ENCODE measurements at places on chromosomes 12 and 14.

DNA sequence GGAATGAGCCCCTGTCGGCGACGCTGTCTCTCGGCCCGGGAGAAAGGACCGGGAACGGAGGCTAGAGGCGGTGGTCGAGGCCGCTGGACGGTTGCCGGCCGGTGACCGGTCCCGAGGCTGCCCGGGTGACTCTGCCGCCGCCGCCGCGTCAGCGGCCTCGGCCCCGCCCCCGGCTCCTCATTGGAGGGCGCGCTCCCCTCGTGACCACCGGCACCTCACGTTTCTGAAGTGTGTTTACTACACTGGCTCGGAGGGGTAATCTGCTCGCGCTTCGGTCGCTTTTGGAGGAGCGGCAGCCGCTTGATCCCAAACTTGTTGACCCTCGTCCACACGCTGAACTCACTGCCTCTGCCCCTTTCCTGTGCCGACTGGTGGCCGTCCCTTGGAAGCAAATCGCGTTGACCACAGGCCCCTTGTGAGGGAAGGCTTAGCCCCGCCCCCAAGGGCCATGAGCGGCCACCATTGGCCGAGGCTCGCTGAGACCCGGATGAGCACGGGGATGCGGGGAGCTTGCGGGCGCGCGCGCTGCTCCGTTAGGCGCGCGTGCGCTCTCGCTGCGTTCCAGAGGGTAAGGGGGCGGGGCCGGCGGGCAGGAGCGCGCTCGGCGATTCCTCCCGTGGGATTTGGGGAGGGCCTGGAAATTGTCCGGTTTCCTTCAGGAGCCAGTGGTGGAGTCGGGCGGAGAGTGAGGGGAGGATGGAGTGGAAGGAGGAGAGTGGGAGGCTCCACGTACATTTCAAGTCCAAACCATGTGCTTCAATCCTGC is at the start of gene CRY1:
Gene CRY1, minus strand, starts transcription at position 133 of the 766 bp plus-strand sequence. CDS start 588 bp downstream, outside the sequence.
- peak; percentile 95 for DNase-seq

DNA sequence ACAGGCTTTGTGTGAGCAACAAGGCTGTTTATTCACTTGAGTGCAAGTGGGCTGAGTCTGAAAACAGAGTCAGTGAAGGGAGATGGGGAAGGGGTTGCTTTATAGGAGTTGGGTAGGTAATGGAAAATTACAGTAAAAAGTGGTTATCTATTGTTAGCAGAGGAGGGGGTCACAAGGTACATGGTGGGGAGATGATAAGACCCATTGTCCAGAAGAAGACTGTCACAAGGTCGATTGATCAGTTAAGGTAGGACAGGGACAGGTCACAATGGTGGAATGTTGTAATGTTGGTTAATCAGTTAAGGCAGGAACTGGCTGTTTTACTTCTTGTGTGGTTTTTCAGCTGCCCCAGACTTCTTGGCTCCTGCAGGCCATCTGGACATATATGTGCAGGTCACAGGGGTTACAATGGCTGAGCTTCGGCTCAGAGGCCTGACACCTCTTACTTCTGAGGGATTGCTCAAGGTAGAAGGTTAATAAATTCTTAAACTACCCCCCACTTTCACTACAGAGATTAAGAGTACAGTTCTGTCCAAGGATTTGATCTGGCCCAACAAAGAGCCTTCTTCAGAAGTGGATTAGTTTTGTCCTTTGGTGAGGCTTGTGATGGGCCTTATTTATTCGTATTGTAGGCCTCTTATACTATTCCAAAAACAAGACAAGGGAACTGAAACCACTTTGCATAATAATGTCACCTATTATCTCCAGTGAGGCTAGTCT is 13.8 kb upstream of the DHRS4 start:
- DNase-seq, result no peak

DNA sequence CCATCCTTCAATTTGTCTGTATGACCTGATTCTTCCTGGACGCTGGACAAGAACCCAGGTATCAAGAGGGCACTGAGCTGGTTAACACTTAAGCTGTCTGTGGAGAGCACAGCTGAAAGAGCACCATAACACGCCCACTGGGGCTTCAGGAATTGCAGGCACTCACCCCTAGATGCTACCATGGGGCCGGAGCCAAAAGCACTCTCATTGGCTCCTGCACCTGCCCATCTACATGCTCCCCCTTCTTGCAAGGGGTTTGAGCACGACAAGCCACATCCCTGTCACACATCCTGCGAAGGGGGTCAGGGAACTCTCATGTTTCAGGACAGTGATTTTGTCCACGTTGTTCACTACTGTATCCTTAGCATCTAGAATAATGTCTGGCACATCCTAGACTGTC is 35.1 kb upstream of the TBC1D15 start:
- DNase-seq, result no peak

- no peak for DNase-seq
Observed at GRCh38 chr12:85279449-85280164, 413 bp upstream of the ALX1 start.

GRCh38 chr12:219891-220352 is 6.0 kb upstream of the SLC6A12 start:
- peak; percentile 59 for DNase-seq

- no peak for DNase-seq
Observed at GRCh38 chr14:54652605-54653052, 85.7 kb downstream of the SAMD4A start.

DNA sequence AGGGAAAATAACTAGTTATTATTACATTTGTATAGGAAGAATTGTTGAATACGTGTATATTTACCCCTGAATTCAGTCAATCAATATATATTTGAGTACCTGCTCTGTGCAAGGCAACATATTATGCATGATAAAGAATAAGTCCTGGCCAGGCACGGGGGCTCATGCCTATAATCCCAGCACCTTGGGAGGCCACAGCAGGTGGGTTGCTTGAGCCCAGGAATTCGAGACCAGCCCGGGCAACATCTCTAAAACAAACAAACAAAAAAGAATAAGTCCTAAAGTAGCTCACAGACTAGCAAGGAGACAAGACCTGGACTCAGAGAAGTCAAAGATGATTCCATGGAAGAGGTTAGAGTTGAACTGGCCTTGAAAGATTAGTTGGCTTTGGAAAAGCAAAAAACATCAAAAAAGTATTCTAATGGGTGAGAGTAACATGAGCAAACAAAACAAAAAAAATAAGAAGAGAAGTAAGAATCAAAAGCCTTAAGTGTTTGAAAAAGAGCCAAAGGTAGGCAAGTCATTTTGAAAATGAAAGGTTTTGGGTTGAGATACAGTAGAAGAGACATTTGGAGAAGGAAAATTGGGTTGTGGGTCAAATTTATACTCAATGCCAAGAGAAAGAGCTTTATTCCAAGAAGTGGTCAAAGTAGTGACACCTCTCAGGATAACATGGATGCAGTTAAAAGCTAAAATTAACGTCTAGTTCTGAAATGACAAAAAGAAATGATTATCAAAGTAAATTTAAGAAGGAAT is 115.2 kb upstream of the BCAT1 start:
- no peak for DNase-seq

- no peak for DNase-seq
Observed at GRCh38 chr12:70507442-70507841, 129.8 kb downstream of the PTPRB start.

GRCh38 chr12:52318241-52318990 is 2.8 kb downstream of the KRT83 start:
- no peak for DNase-seq

DNA sequence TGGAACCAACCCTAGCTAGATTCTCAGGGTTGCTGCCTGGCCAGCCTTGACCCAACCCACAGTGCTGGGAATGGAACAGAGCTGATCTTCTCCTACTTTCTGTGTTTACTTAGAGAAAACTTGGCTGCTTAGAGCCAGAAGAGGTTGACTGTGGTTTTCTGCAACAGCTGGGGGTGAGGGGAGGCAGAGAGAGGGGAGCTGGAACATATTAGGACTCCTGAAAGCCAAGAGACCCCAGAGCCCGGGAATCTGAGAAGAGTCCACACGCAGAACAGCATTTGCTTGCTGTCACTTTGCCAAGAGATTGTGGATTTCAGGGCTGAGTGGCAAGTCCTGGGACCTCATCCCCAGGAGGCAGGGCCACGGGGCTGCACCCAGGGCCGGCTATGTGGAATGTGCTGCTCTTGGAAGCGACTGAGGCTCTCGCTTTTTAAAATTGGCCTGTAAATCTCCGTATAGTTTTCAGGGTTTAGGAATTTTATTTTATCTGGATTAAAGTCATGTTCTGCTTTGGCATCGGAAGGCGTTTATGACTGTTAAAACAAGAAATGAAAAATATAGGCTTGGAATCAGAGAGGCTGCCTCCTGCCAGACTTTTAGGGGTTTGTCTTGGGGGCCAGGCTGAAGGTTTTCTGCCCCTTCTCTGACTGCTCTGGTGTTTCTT is 22.3 kb upstream of the MED13L start:
- DNase-seq, result no peak

GRCh38 chr12:75553398-75553797 is 42.0 kb upstream of the KRR1 start:
- no peak for DNase-seq

GRCh38 chr12:112130441-112130998 is 5.2 kb downstream of the TRAFD1 start:
- DNase-seq, result no peak

DNA sequence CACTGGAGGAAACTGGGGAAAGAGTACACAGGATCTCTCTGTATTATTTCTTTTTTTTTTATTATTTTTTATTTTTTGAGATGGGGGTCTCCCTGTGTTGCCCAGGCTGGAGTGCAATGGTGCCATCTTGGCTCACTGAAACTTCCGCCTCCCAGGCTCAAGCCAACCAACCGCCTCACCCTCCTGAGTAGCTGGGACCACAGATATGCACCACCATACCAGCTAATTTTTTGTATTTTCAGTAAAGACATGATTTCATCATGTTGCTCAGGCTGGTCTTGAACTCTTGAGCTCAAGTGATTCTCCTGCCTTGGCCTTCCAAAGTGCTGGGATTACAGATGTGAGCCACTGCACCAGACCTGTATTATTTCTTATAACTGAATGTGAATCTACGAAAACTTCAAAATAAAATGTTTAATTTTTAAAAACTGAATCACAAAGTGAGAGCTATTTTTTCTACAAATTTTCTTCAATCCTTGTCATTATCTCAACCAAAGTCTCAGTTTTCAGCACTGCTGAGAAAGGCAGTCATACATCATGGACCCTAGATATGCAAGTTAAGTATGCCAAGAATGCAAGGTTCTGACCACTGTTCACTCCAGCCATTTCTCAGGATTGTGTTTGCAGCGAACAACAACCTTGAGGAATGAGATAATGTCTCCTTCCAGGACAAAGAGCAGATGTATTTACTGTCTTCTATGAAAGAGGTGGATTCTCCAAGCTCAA is 2.4 kb downstream of the EAPP start:
- DNase-seq, result no peak

- no peak for DNase-seq
Observed at GRCh38 chr14:34233619-34234018, 228.4 kb downstream of the SPTSSA start.

DNA sequence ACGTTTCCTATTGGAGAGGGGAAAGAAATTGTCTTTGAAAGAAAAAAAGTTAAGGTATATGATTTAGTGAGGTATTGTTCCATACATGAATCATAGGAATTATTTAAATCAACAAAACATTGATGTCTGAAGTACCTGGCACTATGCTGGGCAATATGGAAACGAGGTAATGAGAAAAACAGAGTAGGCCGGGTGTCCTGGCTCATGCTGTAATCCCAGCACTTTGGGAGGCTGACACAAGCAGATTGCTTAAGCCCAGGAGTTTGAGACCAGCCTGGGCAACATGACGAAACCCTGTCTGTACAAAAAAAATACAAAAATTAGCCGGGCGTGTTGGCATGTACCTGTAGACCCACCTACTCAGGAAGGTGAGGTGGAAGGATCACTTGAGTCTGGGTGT is 45.9 kb downstream of the AEBP2 start:
- no peak for DNase-seq

- no peak for DNase-seq
Observed at GRCh38 chr14:100778951-100779690, 46.8 kb upstream of the MEG3 start.

DNA sequence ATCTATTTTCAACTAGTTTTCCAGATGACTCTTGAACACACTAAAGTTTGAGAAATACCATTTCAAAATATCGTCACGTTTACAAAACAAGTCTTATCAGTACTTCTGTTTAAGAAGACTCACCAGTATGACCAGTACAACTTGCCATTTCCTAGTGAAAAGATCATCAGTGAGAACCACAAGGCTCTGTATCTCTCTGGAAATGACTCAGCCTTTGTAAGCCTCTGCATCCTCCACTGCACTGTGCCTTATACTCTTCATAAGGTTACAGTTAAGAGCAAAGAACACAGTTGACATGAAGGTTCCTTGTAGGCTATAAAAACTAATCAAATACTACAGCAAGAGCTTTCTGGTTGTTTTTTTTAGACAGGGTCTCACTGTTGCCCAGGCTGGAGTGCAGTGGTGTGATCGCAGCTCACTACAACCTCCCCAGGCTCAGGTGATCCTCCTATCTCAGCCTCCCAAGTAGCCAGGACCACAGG is 5.7 kb upstream of the VTI1B start:
- DNase-seq, result no peak
